ENCODE measurements at places on chromosomes 3 and 15. TPM values are rescaled to one million over a fixed set of nuclear protein-coding genes. Genes with fewer than 3 reads are reported as not detected.

DNA sequence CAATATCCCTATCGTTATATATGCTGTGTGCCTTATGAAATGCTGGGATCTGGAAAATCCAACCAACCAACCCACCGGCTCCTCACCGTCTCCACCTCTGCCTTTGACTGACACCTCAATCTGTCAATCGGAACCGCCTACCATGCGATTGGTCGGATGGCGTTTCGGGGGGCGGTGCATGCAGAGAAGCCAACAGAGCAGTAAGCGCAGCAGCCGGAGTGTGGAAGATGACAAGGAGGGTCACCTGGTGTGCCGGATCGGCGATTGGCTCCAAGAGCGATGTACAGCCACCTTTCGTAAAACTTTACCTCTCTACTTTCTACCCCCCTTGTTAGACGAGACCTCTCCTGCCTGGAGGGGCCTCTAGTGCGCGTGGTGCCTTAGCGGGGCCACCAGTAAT, 6.3 kb downstream of the CLK3 start:
- no peak for DNase-seq

DNA sequence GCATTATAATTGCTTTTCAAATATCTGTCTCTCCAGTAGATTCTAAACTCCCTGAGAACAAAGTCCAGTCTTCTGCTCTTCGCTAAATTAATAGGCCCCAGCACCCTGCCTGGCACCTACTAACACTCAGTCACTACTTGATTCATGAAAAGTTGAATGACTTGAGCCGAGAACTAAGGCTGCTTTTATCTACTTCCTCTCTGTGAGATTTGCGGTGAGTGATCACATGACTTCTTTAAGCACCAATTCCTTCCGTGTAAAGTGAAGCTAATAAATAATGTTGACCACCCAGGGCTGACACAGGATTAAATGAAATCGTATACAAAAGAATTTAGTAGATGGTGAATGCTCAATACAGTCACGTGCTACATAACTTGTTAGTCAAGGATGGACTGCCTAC, 44.6 kb upstream of the PGPEP1L start:
- DNase-seq, result peak; percentile 22

DNA sequence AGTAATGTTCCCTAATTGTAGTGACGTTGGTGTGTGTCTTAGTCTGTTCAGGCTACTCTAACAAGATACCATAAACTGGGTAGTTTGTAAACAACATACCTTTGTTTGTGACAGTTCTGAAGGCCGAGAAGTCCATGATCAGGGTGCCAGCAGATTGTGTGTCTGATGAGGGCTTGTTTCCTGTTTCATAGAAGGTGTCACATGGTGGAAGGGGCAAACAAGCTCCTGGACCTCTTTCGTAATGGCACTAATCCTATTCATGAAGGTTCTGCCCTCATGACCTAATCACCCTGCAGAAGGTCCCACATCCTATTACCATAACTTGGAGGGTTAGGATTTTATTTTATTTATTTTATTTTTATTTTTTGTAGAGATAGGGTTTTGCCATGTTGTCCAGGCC, 11.1 kb downstream of the ATXN7 start:
- no peak for DNase-seq

- DNase-seq, result no peak
These were observed 10.8 kb downstream of the NEK10 start for GRCh38 chr3:27358372-27358771.

The CLEC3B gene
- not detected for total RNA-seq

The SEMA3F gene
- not detected for total RNA-seq

All from activated naive CD4-positive, alpha-beta T cell treated with anti-CD3 and anti-CD28 coated beads for 36 hours (primary cell).